ENCODE measurements at places on chromosomes 7 and 10.

DNA sequence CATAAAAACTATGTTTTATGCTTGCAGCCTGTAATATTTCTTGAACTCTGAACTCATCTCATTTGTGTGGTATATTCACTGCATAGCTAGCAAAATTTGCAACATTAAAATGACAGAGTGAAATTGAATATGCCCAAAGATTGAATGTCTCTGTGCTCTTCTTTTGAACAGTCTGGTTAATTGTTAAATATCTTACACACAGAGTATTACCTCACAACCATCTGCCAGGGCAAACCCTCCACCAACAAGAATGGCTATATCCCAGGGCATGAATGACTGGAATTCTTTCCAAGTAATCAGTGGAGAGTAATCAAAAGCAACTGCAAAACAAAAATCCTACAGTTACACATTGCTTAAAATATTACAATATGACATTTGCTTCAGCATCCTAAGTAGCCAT is 76.9 kb downstream of the SLC13A1 start:
- DNase-seq = no peak

- DNase-seq = no peak
Measured at GRCh38 chr10:29246449-29246848, 42.4 kb upstream of the LYZL1 start.

- no peak for DNase-seq
Measured at GRCh38 chr10:109430043-109430760, 493.1 kb downstream of the XPNPEP1 start.

DNA sequence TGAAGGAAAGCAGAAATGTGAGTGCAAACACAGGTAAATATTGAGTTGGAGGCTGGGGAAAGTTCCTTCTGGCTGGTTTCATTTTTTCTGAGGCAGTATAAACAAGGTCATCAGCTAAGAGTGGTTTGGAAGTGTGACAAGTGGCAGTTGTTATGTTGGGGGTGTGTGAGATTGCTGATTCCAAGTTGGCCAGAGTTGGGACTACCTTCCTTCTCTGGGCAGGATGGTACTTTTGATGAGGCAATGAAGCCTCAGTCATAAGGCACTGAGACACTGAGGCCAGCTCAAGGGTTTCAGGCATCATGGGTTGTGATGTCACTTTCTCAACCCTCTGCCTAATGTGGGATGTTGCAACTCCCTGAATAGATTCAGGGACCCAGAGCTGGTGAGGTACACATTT is 8.2 kb upstream of the PTTG1IP2 start:
- DNase-seq = no peak

- no peak for DNase-seq
Measured at GRCh38 chr7:101516851-101517250, 112.2 kb downstream of the MYL10 start.

GRCh38 chr10:52752801-52753445 is 19.7 kb downstream of the MBL2 start:
- DNase-seq = no peak
